B cell (primary cell): ENCODE measurements at places on chromosomes 11 and 22. TPM values are rescaled to one million over a fixed set of nuclear protein-coding genes. Genes with fewer than 3 reads are reported as not detected.

JAM3 gene
- 28.0 and 29.6 TPM in 2 replicates for total RNA-seq

C11orf91 gene
- total RNA-seq, result not detected in 2 replicates

ADAMTS15 gene
- total RNA-seq, result not detected in 2 replicates

APOA1 gene
- total RNA-seq, result 0.56 TPM in 1 of 2 replicates, not detected in the other

PI4KA gene
- total RNA-seq, result 149 and 156 TPM in 2 replicates

GRCh38 chr11:35893796-35894475 is 49.9 kb upstream of the LDLRAD3 start:
- DNase-seq, result no peak

DNA sequence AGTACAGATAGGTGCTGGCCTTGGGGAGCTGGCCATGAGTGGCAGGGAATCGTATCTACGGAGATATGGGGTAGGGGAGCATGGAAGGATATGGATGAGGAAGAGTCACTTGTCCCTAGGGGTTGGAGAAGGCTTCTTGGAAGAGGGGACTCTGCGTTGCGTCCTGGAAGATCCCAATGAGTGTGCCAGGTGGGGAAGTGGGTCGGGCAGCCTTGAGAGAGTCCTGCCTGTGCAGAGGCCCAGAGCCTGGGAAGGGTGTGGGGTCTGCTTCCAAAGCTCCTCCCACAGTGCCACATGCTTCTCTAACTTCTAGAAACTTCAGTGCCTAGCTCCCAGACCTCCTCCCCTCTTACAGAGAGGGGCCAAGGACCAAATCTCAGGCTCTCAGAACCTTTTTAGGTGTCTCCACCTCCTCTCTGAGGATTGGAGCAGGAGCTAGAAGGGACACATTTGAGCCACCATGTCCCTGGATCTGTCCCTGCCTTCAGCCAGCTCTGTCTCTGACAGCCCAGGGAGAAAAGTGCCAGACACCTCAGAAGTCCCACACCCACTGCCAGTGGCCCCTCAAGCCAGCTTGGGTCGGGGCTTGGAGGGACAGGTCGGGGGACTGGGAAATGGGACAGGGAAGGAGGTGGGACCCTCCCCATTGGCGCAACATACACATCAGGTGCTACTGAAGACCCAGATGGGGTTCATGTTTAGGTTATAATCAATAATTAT is 11.0 kb downstream of the RHBDD3 start:
- no peak for DNase-seq

GRCh38 chr22:38866399-38867123 is 5.5 kb downstream of the CBX6 start:
- DNase-seq, result no peak
